ENCODE measurements at places on chromosomes 16 and 17. TPM values are rescaled to one million over a fixed set of nuclear protein-coding genes. Genes with fewer than 3 reads are reported as not detected.

Gene MSLN
- 0.52 TPM for total RNA-seq

Gene PLK1
- total RNA-seq, result 1.6 TPM

Gene RGS11
- total RNA-seq, result 35.2 TPM

Gene ABCA6
- total RNA-seq, result 200 TPM

Gene SDK2
- total RNA-seq, result 5.3 TPM

Gene TPSAB1
- total RNA-seq, result 38.0 TPM

Gene RRAD
- 23.6 TPM for total RNA-seq
